ENCODE measurements at places on chromosomes 5 and 9. TPM values are rescaled to one million over a fixed set of nuclear protein-coding genes. Genes with fewer than 3 reads are reported as not detected.

Gene ZNF618
- 2.2 TPM for total RNA-seq

DNA sequence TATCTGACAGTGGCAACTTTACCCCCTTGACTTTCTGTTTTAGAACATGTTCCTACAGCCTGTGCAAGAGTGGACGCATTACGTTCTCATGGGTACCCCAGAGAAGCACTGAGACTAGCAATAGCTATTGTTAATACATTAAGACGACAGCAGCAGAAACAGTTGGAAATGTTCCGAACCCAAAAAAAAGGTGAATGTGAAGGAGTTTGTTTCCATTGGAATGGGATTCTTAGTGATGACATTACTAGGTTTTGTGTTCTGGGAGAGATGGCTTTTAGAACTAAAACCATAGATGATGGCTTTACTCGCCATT lies 194.1 kb downstream of the ZSWIM6 start:
- no peak for DNase-seq

GRCh38 chr9:111301195-111301594 lies 28.8 kb downstream of the OR2K2 start:
- DNase-seq = no peak

Gene TMEM232
- 1.9 TPM for total RNA-seq

DNA sequence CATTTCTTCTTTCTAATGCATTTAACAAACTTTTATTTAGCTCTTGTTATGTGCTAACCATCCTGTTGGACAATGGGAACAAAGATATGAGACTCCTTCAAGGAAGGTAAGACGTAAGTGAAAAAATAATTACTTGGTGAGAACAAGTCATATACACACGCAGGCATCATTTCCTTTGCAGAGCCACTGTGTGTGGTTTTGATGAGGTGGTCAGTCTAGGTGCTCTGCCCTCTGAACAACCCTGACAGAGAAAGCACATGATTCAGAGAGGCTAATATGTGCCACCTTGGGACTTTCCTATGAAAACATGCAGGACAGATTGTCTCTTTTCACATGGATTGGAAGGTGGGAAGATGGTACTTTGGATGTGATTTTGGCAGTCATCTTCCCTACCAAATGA lies 1162.5 kb upstream of the DMAC1 start:
- no peak for DNase-seq

- DNase-seq = no peak
Measured at GRCh38 chr9:104906441-104907277, 21.3 kb downstream of the ABCA1 start.

GRCh38 chr9:126927419-126927818 lies 12.8 kb downstream of the RALGPS1 start:
- no peak for DNase-seq

Gene GRXCR2
- total RNA-seq = not detected

Gene MEF2C
- total RNA-seq = 25.4 TPM

- no peak for DNase-seq
Measured at GRCh38 chr9:88514247-88514646, 20.7 kb upstream of the NXNL2 start.

DNA sequence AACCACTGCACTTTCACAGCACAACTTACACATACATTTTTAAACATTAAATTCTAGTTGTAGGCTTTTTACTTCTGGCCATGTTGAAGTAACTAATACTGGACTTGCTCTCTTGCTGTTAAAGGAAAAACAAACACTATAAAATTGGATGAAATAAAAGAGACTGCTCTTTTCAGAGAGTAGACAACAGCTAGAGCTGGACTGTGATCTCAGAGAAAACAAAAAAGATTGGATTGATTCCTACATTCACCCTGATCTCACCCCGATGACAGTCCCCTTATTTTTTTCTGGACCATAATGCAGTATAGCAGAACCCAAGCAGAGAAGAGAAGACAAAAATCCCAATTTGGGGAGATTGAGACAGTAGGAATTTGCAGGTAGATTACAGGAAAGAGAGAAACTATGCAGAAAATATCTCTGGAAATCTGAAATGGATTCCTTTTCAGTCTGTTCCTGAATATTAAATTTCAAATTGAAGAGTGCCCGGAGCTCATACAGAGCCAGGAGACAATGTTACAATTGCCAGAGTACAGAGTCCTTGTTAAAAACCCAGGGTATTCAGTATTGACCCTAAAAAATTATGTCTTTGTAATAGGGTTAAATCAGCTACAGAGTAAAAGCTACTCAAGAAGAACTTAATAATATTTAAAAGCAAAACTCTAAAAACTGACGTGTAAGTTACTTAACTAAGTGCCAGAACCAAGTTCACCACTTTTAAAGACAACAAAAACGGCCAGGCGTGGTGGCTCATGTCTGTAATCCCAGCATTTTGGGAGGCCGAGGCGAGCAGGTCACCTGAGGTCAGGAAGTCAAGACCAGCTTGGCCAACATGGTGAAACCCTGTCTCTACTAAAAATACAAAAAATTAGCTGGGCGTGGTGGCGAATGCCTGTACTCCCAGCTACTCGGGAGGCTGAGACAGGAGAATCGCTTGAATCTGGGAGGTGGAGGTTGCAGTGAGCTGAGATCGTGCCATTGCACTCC lies 208.6 kb downstream of the MPDZ start:
- DNase-seq = no peak

GRCh38 chr9:35903049-35903448 lies 3.0 kb upstream of the HRCT1 start:
- DNase-seq = no peak

Gene ADAMTS12
- 24.9 TPM for total RNA-seq

Gene ADAMTSL2
- total RNA-seq = 0.63 TPM

DNA sequence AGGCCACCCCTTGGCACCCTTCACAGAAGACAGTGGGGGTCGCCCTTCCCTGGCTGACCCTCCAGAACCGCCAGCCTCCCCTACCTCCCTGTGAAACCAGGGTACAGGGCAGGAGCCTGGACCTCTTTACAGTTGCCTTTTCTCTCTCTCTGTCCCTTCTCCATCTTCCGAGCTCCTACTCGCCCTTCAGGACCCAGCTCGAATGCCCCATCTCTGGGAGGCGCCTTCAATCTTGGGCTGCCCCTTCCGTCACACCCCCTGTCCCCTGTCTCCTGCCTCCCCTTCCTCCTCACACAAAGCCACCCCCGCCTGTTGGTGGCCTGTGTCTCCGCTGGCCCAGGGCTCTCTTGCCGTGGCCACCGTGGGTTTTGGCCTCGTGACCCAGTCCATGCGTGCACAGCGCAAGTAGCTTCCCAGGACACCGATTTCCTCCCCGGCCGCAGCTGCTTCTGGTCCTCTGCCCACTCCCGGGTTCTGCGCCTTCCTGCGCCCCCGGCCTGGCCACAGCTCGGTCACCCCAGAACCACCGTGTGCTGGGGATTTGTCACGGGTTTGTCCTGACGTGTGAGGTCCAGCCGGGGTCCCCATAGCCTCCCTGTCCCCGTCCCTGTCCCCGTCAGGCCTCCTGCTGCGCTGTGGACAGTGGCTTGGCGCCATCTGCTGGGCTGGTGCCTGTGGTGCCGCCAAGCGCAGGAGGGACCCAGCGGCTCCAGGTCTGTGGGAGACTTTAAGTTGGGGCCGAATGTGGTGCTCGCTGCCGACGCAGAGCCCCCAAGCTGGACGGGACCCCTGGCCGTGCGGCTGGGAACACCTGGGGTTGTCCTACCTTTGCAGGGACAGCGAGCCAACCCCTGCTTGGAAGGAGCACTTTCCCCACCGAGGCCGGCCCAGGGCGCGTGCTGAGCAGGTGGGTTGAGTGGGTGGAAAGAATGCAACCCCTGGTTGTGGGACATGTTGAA lies 4.0 kb upstream of the TMEM250 start:
- DNase-seq = peak; percentile 67

GRCh38 chr9:27189426-27189825 lies 80.4 kb downstream of the TEK start:
- DNase-seq = no peak

- DNase-seq = no peak
Measured at GRCh38 chr9:115234094-115234493, 116.1 kb upstream of the TNC start.

Gene RETREG1
- 51.6 TPM for total RNA-seq

Gene TMEFF1
- 0.60 TPM for total RNA-seq

- no peak for DNase-seq
Measured at GRCh38 chr9:70868661-70869652, 252.5 kb downstream of the TRPM3 start.

GRCh38 chr9:84697509-84698114 lies 28.1 kb downstream of the NTRK2 start:
- peak; percentile 31 for DNase-seq

Gene OR13C4
- total RNA-seq = not detected

Gene MELK
- total RNA-seq = 0.56 TPM

Gene ADAMTSL1
- total RNA-seq = 7.3 TPM

DNA sequence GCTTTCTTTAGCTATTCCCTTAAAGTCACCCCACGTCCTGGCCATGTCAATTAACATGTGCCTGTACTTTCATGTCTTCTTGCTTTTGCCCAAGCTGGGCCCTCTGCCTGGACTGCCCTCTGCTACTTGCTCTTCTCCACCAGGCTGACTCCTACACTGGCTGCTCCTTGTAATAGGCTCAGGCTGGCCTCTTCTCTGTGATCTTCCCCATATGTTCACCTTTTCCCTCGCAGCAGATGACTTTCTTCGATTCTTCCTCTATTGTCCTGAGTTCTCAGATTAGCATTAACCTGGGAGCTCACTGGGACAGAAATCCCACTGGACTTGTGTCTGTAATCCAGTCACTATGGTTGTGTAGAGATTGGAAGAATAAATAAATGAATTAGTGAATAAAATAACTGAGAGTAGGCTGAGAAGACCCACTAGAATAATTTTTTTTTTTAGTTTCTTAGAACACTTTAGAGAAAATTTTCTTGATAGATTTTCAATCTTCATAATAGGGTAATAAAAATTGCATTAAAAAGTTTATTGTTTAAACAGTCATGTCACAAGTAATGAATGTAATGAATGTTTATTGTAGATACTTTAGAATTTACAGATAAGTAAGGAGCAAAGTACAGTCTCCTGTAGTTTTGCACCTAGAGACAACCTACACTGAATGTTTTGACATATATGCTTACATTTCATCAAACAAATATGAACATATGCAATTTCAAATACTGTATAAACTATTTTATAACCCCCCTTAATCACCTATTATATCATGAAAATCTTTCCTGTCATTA lies 47.4 kb upstream of the TNFSF15 start:
- DNase-seq = no peak

DNA sequence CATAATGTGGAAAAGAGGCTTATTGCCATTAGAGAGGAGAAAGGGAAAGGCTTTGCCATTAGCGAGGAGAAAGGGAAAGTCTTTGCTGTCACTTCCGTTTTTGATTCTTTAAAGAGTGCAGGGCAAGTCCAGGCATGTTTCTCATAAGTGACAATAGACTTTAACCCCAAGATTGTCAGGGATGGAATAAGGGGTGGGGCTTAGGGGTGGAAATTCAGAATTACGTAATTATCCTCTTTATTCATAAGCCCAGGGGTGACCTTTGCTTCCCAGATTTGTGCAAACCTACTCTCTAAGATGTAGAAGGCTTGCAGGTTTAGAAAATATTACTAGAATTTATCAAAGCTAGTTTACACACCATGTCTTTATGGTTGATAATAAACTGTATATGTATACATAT lies 2.3 kb upstream of the PLK2 start:
- DNase-seq = no peak

DNA sequence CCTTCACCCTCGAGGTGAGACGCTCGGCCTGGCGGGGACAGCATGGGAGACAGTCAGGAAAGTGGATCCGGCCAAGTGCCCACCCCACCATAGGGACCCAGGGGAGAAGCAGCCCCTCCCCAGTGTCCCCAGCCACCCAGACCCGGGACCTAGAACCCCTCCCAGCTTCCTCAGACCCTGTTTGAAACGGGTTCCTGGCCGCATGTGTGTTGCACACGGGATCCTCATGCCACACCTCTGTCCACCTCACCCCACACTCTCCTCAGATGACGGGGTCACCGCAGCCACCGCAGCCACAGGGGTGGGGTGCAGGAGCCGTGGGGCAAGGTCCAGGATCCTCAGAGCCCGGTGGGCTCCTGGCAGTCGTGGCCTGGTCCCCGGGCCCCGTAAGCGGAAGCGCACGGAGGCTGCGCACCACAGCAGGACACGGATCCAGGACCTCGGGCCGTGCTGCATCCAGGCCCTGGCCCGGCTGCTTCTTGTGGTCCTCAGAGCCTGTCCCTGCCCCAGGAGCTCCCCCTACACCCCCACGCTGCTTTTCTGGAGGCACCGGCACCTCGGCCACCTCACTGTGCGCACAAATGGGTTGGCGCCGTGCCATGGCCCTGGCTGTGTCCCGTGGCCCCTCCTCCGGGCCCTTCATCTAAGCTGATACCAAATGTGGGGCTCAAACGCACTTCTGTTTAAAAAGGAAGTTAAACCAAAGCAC lies 15.3 kb downstream of the TERT start:
- no peak for DNase-seq

Gene FYB1
- total RNA-seq = 23.9 TPM

GRCh38 chr9:19102181-19102630 lies 498 bp downstream of the HAUS6 start:
- DNase-seq = no peak

- no peak for DNase-seq
Measured at GRCh38 chr5:68315679-68316271, 100.2 kb downstream of the PIK3R1 start.

Gene CAMK2A
- total RNA-seq = 0.28 TPM

Gene WDR36
- 26.6 TPM for total RNA-seq

DNA sequence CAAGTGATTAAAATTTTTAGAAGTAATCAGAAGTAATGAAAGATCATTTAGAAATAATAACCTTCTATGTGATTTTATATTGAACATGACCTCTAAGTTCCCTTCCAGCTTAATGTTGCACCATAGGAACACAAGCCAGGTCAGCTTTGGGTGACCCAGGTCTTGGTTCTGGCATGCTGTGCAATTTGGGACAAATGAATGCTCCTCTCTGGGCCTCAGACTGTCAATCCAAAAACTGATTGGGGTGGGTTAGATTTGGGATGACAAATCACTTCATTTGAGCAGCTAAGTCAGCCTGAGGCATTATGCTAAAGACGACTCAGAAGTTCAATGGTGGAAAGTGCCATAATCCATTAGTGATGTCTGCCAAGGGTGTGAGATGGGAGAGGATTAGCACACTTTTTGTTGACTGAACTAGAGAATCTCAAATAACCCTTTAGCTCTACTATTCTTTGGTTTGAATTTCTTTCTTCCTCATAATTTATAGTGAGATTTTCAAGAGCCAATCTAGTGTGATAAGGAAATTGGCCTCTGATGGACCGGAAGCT lies 60.7 kb upstream of the BOD1 start:
- no peak for DNase-seq

GRCh38 chr9:115262477-115262876 lies 144.5 kb upstream of the TNC start:
- DNase-seq = no peak

Gene FOXD4
- total RNA-seq = not detected

- no peak for DNase-seq
Measured at GRCh38 chr5:125698420-125698819, 724.8 kb upstream of the GRAMD2B start.

GRCh38 chr5:52809884-52810283 lies 22.2 kb downstream of the ITGA1 start:
- no peak for DNase-seq

DNA sequence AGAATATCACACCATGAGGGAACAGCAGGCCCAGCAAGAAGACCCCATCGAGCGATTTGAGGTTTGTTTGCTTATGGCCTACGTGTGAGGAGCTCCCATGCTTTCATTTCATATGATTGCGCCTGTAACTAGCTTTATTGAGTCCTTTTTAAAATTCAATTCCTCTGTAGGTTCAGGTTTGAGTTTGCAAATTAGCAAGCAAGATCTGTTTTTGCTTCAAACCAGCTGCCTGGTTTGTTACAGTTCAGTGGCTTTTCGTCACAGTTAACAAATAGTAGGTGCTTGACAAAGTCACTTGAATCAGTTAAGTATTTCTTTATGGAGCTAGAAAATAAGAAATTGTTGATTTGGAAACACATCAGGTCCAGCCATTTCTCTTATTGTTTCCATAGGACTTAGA lies 56.3 kb downstream of the GPR21 start:
- DNase-seq = no peak
